ENCODE measurements at places on chromosomes 16 and 17. TPM values are rescaled to one million over a fixed set of nuclear protein-coding genes. Genes with fewer than 3 reads are reported as not detected.

DNA sequence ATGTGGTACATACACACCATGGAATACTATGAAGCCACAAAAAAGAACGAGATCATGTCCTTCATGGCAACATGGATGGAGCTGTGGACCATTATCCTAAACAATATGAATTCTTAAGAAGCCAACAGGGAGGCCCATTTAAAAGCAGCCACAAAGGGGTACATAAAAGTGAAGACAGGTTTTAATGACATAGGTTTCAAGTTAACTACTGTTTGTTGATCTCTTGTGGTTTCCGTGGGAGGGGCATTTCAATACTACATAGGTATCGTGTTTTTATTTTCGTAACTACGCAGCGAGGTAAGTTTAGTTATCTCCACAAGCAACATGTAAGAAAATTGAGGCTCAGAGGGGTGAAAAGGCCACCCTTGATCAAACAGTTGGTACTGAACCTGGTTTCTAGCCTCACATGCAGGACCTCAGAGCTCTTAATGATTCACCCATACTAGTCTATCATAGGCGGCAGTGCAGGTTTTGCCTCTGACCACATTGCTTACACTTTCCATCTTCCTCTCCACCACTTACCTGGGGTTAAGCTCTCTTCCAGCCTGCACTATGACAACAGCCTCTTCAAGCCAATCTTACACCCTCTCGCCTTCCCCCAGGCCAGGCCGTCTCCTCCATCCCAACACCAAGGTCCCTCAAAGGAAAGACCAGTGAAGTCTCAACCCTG, 534.1 kb upstream of the HSBP1 start:
- no peak for DNase-seq
- no peaks in the 10 kb centered on the region for H3K27me3 ChIP-seq
- no peaks in the 10 kb centered on the region for H3K36me3 ChIP-seq
- H3K27ac ChIP-seq = no peak overlapping the region
- H3K4me3 ChIP-seq = no peak overlapping the region

C16orf74 gene
- 0.28 TPM for total RNA-seq

GRCh38 chr17:49703557-49704277, 4.0 kb downstream of the SLC35B1 start:
- H3K36me3 ChIP-seq = peaks cover 61% of the 10 kb centered on the region
- no peaks in the 10 kb centered on the region for H3K27me3 ChIP-seq
- no peak overlapping the region for H3K4me3 ChIP-seq

PRKAR1A gene
- 437 TPM for total RNA-seq

- DNase-seq = no peak
- H3K27me3 ChIP-seq = no peaks in the 10 kb centered on the region
- H3K27ac ChIP-seq = no peak overlapping the region
Observed at GRCh38 chr17:18963126-18964017, 11.4 kb downstream of the SLC5A10 start.

- peaks cover 22% of the 10 kb centered on the region for H3K36me3 ChIP-seq
- no peak overlapping the region for H3K27ac ChIP-seq
- peak; percentile 82 for DNase-seq
- H3K4me3 ChIP-seq = no peak overlapping the region
- H3K27me3 ChIP-seq = no peaks in the 10 kb centered on the region
Observed at GRCh38 chr17:42405963-42406495, 17.0 kb downstream of the CAVIN1 start.

EVPLL gene
- total RNA-seq = not detected

GRCh38 chr16:84820305-84820684, 510 bp downstream of the CRISPLD2 start:
- no peak overlapping the region for H3K4me3 ChIP-seq
- H3K27ac ChIP-seq = no peak overlapping the region
- peaks cover 10% of the 10 kb centered on the region for H3K27me3 ChIP-seq
- DNase-seq = no peak

PLXDC1 gene
- total RNA-seq = 1.3 TPM

DNA sequence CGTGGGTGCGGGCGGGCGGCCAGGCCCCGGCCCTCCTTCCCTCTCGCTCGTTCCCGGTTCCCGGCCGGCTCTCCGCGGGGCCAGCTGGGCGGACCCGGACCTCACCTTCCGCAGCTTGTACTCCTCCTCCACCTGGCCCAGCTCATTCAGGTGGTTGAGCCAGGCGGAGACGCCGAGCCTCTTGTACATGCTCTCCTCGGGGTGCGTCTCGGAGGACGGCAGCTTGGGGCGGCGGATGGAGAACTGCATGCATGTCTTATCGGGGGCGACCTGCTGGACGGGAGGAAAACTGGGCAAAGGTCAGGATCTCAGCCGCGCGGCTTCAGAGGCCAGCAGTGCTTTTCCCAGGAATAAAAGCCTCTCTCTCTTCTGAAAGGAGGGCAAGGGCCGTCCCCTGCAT, 85.4 kb downstream of the TBC1D16 start:
- H3K27ac ChIP-seq = no peak overlapping the region
- H3K36me3 ChIP-seq = peaks cover 18% of the 10 kb centered on the region
- no peak overlapping the region for H3K4me3 ChIP-seq
- DNase-seq = no peak
- H3K27me3 ChIP-seq = no peaks in the 10 kb centered on the region

DNA sequence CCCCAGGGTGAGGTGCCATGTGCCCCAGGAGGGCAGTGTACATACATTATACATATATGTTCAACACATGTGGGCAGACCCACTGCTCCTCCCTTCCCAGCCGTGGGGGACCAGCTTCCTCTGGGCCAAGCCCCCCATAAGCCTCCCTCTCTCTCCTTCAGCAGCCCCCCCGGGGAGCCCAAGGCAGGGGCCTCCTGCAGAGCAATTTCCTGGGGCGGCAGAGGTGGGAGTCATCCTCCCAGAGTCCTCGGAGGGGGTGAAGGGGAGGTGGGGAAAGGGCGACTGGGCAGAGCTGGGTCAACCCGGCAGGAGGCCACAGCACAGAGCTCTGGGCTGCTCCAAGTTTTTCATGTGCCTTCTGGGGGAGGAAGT, 235.1 kb downstream of the ZNF423 start:
- H3K27me3 ChIP-seq = no peaks in the 10 kb centered on the region
- H3K36me3 ChIP-seq = no peaks in the 10 kb centered on the region
- peak overlapping the region; percentile 26 for H3K27ac ChIP-seq
- DNase-seq = no peak
- H3K4me1 ChIP-seq = peaks cover 23% of the 10 kb centered on the region
